Tibial nerve (tissue), 4 donors: ENCODE measurements at places on chromosomes 5 and 9. TPM values are rescaled to one million over a fixed set of nuclear protein-coding genes. Genes with fewer than 3 reads are reported as not detected.
A peak's percentile ranks its signal among the peaks of the same experiment; 100 is the strongest.

DNA sequence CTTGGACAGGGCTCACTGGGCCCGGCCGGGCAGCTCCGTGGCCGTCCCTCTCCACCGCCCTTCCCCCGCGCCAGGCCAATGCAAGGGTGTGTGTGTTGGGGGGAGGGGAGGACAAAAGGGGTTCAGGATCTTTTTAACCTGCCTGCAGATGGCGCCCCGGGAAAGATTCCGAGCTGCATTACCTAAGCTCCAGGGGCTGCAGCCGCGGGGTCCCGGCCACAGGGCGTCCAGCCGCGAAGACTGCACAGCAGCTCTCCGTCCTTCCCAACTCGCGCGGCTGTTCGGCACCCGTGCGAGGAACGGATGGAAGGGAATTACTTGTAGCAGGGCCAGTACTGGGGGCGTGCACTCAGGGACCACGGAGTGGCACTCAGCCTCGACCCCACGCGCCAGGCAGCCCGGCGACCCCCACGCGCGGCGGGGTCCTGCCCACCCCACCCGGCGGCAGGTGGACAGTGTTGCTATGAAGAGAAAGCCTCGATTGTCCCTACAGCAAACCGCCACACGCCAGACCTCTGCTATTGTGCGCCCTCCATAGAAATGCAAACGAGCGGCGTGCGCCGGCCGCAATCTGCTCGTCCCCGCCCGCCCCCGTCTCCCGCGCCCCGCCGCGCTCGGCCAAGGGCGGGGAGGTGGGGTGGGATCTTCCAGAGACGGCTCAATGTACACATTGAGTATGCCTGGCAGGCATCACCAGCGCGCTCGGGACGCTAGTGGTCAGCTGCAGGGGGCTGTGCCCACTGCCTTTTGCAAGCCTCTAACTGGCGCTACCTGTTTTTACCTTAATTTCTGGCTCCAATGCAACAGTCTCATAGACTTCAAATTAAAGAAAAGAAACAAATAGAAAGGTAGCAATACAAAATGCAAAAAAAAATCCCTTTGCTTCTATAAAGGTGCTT, 796 bp upstream of the GADD45G start:
- peak; percentile 44 for DNase-seq

GRCh38 chr5:6370580-6370979, 7.8 kb downstream of the MED10 start:
- DNase-seq = no peak

DNA sequence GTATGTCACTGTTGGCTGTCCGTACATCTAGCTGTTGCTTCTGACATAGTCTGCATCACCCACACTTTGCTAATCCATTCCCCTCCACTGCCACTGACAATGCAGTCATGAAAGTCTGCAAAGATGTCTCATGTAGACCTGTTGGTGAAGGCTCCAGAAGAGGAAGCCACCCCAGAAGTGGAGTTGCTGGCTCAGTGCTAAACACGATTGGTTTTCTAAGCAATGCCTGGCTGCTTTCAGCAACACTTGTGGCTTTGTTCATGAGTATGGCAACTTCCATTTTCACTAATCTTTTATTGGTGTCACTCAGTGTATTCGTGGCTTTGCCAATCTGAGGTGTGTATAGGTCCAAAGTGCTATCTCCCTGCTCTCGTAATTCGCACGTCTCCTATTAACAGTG, 288.1 kb downstream of the GADD45G start:
- no peak for DNase-seq

DNA sequence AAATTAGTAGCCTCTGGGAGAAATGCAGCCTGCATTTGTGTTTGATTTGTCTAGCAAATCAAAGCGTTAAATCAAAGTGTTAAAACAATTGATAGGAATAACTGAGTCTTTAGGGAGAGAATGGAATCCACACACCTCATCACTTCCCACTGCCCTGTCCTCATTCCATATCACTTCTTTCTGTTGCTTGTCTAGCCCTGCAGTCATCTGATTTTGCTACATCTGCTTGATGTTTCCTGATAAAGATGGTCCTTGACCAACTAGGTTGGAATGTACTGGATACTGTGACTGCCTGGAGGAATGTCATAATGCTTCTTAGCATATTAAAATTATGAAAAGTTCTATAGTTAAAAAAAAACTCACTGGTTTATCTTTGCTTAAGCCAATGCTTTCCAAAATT, 119.9 kb downstream of the DOCK2 start:
- DNase-seq = no peak

DNA sequence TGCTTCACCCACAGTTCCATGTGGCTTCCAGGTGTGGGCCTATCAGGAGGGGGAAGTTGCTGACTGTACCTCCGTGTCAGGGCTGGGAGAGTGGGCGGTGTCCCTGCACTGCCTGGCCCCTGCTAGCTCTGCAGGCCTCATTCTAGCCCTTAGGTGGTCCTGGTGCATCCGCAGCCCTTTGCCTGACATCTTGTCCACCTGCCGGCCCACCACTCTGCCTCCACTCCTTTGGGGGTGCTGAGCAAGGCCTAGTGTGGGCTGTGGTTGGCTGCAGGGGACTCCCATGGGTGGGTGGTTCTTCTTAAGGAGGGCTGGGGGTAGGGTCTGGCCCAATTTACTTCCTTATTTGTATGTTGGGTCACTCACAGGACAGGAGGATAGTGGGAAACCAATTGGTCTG, 66.9 kb downstream of the HSPA4 start:
- no peak for DNase-seq

DNA sequence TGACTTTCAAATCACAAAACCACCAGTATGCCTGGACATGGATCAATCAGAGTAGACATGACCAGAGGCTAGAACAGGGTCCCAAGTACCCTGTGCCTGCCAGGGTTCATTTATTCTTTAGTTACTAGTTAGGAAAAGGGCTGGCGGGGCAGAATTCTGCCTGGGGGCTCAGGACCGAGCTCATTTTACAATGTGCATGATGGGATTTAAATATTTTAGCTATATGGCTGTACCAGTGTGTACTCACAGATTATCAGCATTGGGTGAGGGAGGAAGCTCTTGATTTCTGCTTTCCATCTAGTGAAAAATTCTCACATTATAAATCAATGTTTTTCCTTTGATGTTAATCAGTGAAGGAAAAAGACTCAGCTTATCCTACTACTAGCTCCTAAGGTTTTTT, 1511.1 kb downstream of the EFNA5 start:
- DNase-seq = no peak

IL9 gene
- total RNA-seq = not detected

BHMT2 gene
- 39.4 TPM for total RNA-seq

PPP2R2B gene
- 23.2 TPM for total RNA-seq

MYOZ3 gene
- 4.3 TPM for total RNA-seq

LIFR gene
- total RNA-seq = 145 TPM

LOX gene
- 15.3 TPM for total RNA-seq
